ENCODE measurements at places on chromosomes 5 and 9.
A peak's percentile ranks its signal among the peaks of the same experiment; 100 is the strongest.

DNA sequence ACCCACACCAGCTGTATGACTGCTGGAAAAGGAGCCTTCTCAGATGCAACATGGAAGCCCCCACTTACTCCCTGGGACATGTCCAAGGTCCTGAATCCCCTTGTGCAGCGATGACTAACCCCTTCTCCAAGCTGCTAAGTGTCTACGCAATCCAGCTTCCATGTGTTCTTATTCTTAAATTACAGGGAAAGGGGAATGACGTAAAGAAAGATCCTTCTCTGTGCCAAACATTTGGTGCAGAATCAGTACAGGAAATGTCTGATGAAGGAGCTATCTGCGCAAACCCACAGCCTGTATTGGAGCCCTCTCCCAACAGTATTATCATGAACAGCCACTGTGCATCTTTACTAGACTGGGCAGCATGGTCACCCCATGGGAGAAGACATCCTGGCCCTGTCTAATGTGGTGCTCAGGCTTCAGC, 183.2 kb downstream of the FRMD3 start:
- peak; percentile 34 for DNase-seq

DNA sequence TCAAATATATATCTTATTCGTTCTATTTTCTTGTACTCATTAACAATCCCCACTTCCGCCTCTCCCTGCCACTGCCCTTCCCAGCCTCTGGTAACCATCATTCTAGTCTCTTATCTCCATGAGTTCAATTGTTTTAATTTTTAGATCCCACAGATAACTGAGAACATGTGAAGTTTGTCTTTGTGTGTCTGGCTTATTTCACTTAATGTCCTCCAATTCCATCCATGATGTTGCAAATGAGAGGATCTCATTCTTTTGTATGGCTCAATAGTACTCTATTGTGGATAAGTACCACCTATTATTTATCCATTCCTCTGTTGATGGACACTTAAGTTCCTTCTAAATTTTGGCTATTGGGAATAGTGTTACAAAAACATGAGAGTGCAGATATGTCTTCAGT, 17.2 kb upstream of the CMYA5 start:
- no peak for DNase-seq

DNA sequence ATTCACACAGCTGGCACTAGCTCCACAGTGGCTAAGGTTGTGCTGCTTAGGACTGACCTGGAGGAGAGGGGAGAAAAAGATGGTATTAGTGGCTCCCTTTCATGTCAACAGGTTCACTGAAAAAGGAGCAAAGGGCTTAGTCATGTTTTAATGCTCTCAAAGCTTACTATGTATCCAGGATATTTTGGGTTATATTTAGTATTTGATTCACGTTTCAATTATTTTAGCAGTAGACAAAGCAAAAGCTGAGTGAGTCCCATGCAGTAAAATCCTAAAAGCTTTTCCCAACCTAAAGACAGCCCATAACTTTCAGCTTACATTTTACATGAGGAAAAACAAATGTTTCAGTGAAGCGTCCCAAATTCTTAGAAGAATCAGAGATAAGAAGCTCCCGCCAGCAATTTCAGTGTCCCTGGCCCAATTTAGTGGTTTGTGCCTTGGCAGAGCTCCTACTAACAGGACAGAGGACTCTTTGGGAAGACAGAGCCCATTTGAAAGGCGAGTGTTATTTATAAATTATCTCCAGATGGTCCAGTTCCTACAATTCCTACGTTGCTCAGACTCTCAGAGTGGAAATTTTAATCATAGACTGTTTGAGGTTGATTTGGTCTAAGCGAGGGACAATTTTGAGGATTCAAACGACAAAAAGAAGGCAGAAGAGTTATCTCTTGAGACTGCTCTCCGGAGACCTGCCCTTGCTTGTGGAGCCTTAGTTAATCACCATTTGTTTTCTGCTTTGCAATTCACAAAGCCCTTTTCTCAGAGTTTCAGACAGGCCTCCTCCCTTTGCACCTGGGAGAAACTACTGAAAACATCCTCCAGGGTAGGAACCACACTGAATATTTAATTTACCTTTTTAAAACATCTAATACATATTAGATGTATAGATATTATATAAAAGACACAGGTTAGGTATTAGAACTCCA, 225.0 kb upstream of the ANKRD55 start:
- peak; percentile 69 for DNase-seq

DNA sequence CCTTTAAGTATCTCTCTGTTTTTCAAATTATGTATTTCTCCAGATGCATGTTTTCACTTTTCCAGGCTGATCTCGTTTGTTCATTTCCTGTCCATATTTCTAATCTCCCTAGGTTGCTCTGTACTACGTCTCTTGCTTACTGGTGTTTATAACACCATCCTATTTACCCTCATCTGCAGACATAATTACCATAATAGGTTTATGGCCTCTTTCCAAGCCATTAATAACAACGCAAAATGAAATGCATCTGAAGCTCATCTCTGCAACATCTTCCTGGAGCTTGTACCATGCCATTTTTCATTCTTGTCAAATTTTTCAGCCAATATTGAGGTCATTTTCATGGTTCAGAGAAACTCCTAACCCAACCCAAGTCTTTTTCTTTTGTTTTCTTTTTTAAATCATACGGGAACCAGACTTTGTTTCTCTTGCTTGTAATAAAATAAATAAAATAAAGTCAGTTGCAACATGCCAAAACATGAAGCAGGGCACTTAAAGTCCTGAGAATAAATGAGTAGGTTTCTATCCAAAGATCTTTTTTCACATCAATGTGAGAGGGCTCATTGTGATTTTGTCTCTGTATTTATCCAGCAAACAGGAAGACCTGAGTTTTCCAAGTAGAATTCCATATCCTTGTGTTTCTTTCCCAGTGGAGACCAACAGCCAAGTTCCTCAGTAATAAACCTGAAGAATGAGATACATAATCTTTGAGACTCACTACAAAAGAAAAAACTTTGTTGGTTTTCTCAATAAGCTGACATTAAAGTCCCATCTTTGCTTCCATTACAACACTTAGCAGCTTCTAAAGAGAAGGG, 37.0 kb downstream of the DPYSL3 start:
- no peak for DNase-seq

DNA sequence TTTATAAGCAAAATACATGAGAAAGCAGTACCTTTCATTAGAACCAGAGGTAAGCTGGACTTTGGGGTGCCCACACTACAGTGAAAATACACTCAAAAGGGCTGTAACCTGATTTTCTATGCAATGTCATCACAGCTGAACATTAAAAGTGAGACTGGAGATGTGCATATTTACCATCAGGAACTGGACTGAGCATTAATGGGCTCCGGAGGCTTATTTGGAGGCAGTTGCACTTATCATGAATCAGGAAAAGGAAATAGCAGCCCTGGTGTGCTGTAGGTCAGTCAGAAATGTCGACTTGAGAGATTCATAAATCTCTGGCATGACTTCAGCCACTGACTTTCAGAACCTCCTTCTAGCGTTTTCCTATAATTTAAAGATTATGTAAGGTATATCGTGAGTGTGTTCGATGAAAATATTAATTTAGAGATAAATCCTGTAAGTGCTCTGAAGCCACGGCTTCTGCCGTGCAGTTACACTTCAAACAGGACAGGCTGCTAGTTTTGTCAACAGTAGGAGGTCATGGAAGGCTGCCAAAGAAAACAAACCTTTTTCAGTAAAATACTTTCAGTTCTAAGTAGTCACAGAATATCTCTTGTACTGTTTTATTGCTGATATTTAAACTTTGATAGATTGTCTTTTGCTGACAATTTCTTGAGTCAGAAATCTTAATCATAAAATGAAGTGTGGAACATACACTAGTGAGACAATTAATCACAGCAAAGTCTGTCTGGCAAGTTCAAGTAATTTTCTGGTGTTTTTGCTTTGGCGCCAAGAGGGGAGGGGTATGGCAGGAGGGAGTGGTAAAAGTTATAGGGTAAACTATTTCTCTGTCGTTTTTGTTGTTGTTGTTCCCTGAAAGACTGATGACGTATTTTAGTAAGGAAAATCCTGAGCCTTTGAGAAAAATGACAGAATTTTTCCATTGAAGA, 939.7 kb downstream of the NR2F1-AS1 start:
- peak; percentile 14 for DNase-seq

- DNase-seq: no peak
These were observed 18.4 kb upstream of the TRAF1 start for GRCh38 chr9:120944948-120945347.
